ENCODE measurements at places on chromosomes 1 and 21.

- DNase-seq, result no peak
These were observed 127.4 kb upstream of the NRIP1 start for GRCh38 chr21:15192243-15192642.

- DNase-seq, result no peak
These were observed 131.2 kb downstream of the TRABD2B start for GRCh38 chr1:47865881-47866535.

DNA sequence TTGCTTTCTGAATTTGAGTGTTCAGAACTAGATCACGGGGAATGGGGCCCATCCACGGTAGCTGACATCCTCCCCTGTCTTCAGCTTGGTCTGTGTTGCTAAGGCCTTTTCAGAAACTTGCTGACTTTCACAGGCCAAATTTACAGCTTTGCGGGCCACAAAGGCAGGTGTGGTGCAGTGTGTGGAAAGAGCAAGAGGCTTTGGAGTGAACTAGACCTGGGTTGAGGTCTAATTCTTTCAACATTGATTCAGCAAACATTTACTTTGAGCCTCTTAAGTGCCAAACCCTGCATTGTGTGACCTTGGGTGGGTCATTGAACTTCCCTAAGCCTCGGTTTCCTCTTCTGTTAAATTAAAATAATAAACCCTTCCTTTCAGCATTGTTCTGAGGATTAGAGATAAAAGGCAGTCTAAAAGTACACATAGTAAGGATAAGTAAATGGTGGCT is 24.3 kb downstream of the STPG1 start:
- no peak for DNase-seq

DNA sequence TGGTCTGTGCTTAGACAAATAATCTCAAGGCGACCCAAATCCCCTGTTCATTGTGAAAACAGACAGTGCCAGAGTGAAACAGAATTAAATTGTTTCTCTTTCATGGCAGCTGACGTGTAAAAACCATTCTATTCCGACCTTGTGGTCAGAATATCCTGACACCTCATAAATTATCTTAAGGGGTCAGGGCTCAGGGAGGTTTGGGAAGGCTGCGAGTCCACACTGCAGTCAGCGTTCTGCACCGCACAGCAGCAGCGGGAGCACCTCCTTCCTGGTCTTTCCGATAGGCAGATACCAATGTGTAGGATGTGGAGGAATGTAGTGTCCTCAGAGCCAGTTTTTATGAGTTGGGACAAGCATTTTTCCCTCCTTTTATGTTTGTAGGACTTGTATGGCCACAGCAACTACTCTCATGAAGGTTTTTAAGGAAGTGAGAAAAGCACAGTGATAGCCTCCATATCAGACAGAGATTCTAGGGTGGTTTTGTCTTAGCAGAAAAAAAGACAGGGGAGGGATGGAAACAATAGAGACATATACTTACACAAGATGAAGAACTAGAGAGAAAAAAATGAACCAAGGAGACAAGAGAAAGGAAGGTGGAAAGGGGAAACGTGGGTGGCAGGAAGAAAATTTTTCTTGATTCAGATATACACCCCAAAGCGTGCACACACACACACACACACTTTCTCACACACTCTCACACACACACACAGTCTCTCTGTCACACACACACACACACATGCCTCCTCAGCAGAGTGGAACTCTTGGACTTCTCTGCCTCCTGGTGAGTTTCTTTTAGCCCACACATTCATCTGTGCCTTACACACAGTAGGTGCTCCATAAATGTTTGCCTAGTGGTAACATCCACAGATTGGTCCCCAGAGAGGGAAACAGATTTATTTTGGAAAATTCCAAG is 68.6 kb downstream of the NTMT2 start:
- DNase-seq, result no peak

- DNase-seq, result no peak
These were observed 184.3 kb downstream of the NCAM2 start for GRCh38 chr21:21182401-21183010.

GRCh38 chr1:52054496-52055065 is 410 bp downstream of the TXNDC12 start:
- DNase-seq, result no peak

DNA sequence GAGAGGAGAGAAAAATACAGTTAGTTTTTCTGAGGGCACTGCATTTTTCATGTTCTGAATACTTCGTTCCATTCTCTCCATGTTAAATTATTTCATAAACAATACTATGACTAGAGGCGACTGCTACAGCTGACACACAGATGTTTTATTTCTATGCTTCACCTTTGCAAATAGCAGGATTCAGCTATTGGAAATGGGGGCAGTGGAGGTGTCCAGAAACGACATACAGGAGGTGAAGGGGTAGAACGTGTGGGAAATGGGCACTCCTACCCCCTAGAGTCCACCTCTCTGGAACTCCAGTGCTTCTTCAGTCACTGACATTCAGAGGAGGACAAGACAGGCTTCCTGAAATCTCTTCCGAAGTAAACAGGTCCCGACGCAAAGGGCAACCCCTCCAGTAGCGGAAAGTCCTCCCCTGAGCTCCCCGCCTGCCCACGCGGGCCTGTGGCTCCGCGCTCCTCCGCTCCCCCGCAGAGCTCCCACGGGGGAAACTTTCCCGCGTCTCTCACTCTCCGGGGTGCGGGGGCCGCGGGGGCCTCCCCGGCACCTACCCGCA is 480 bp downstream of the DPYD start:
- no peak for DNase-seq

- no peak for DNase-seq
These were observed 10.9 kb upstream of the GSTM3 start for GRCh38 chr1:109751531-109752260.

GRCh38 chr1:192802406-192802805 is 6.4 kb upstream of the RGS2 start:
- DNase-seq, result no peak

DNA sequence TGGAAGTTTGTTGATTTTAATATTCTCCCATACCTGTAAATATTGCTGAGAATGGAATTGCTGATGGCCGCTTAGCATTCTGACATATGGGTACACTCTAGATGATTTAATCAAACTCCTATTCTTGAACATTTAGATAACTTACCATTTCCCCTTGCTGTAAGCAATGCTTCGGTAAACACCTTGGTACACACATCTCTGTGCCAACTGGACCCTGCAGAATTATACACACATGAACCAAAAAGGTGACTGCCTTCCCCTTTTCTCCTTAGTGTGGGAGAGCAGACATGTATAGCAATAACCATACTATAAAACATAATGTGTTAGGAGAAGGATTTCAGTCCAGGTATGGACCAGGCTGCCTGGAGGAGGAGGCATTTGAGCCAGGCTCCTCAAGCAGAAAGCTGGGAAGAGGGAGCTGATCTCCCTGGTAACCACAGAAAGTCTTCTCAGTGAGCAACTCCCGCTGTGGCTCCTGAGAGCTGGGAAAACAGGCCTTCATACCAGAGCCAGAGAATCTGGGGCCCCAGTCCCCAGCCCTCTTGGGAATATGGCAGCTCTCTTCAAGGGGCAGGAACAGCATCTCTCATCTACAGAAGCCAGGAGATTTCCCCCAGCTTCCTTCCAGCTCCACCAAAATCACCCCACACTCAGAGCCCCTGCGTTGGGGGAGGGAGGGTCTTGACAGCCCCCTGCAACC is 33.9 kb upstream of the CSF1 start:
- no peak for DNase-seq

- DNase-seq, result no peak
These were observed 312 bp downstream of the ARNT start for GRCh38 chr1:150876119-150876454.

- DNase-seq, result no peak
These were observed 68.8 kb downstream of the DDAH1 start for GRCh38 chr1:85396194-85396593.

GRCh38 chr21:37153935-37154350 is 80.9 kb downstream of the TTC3 start:
- no peak for DNase-seq

GRCh38 chr1:223235091-223235490 is 92.0 kb upstream of the TLR5 start:
- no peak for DNase-seq

DNA sequence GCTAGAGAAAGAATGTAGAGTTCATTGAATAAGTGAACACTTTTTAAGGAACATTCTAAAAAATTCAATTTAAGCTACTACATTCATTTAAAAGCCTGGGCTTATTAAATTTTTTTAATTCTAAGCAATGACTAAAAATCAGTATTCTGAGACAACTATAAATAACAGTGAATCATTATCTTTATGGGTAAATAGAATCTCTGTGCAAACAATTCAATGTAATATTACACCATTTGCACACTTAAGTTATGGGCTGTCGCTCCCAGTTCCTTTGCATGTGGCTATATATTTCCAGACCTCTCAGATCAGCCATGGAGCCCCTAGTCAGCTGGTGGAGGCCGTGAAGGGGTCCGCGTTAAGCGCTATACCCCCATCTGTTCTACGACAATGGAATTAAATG is 65.1 kb downstream of the KCNK1 start:
- DNase-seq, result no peak

GRCh38 chr1:211788626-211789025 is 41.9 kb downstream of the LPGAT1 start:
- DNase-seq, result no peak

DNA sequence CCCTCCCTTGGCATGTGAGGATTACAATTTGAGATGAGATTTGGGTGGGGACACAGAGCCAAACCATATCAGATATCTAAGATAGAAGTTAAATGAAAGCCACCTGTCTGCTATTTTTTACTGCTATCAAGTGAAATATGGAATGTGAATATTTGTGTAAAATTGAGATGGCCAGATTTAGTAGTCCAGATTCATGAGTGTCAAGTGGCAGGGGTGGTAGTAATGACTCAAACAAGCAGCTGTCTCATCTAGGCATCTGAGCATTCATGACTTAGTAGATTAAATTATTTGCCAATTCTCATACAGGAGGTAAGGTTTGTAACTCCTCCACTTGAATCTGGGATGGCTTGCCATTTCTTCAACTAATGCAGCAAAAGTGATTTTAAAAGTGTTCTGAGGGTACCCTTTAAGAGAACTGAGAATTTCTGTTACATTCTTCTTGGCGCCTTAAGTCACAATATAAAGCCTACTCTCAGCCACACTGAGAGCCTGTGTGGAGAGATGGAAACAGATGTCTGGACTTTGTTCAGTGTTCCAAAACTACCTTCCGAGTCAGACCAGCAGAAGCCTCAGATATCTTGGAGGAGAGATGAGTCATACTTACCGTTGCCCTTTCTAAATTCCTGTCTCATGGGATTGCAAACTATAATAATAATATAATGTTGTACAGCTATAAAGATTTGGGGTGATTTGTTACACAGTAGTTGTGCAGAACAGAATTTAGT is 1065.6 kb upstream of the TMPRSS15 start:
- DNase-seq, result no peak

DNA sequence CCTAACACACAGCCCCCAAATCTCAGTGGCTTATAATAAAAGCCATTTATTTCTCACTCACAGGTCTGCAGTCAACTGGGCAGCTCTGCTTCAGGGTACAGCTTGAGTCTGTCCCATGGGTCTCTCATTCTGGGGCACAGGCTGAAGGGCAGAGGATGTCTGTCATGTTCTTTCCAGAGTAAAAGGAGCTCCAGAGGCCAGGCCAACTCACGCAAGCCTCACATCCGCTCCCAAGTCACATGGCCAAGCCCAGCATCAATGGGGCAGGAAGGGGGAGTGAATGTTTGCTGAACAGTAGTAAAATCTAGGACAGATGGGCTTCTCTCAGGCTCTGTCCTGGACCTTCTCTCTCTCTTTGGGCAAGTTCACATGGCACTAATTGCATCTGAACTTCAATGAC is 7.1 kb upstream of the SSBP3 start:
- DNase-seq, result no peak

GRCh38 chr1:216902669-216903381 is 179.6 kb upstream of the ESRRG start:
- DNase-seq, result no peak

DNA sequence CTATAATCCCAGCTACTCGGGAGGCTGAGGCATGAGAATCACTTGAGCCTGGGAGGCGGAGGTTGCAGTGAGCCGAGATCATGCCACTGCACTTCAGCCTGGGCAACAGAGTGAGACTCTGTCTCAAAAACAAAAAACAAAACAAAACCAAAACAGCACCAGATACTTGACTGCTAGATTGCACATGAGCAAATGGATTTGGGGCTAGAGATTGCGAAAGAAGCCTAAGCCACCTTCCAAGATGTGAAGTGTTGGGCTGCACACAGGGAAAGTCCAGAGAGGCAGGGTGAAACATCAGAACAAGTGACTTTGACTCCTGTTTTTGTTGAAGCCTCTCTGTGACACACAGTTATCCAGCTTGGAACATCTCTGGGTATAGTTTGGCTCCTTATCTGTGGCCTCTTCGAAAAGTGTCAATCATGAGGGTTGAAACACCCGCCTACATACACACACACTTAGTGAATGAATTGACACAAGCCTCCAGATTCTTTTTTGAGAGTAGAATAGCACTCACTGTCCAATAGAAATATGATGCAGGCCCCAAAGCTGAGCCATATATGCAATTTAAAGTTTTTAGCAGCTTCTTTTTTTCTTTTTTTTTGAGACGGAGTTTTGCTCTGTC is 34.2 kb upstream of the GPR137B start:
- DNase-seq, result no peak

DNA sequence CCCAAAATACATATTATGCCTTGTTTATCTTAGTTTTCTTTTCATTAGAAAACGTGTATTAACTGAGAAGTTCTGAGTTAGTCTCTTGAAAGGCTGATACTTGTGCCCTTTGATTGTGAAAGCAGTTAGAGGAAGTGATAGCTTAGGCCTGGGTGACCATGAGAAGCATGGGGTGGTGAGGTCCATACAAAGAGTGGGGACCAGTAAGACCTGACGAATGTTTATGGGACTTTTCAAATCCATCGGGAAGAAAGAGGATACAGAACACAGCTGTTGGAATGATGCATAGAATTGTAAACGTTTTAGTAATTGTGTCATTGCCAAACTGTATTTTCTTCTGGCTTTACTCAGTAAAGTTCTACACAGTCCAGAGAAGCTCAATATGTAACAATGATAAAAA is 259.8 kb downstream of the LMO4 start:
- DNase-seq, result no peak

DNA sequence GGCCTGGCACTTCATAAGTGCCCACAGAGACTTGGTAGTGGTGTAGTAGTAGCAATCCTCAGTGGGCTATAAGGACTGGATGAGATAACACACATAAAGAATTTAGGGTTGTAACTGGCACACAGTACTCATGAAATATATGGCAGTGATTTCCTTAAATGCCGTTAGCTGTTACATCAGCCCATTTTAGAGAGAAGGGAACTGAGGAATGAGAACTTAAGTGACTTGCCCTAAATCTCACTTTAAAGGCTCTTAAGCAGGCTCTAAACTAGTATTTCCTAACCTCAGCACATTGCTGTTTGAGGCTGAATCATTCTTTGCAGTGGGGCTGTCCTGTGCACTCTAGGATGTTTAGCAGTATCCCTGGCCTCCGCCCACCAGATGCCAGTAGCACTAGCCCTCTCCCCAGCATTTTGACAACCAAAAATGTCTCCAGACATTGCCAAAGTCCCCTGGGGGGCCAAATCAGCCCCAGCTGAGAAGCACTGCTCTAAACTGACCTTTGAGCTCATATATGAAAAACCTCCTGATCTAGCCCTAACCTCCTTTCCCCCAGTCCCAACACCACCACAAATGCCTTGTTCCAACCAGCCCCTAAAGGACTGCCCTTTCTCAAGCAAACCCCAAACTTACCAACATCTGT is 11.6 kb downstream of the CAMK2N1 start:
- no peak for DNase-seq

- no peak for DNase-seq
These were observed 733.9 kb upstream of the CHRM3 start for GRCh38 chr1:238652346-238652968.

- DNase-seq, result no peak
These were observed 3.8 kb downstream of the ARV1 start for GRCh38 chr1:230982696-230983095.

Data from stimulated activated CD8-positive, alpha-beta memory T cell treated with anti-CD3 and anti-CD28 coated beads, Interleukin-7, amount 100 ng/mL, for 48 hours (primary cell).